ENCODE measurements at places on chromosomes 7 and 10. TPM values are rescaled to one million over a fixed set of nuclear protein-coding genes. Genes with fewer than 3 reads are reported as not detected.

- DNase-seq = no peak
These were observed 125.4 kb upstream of the BET1 start for GRCh38 chr7:94129443-94130140.

DNA sequence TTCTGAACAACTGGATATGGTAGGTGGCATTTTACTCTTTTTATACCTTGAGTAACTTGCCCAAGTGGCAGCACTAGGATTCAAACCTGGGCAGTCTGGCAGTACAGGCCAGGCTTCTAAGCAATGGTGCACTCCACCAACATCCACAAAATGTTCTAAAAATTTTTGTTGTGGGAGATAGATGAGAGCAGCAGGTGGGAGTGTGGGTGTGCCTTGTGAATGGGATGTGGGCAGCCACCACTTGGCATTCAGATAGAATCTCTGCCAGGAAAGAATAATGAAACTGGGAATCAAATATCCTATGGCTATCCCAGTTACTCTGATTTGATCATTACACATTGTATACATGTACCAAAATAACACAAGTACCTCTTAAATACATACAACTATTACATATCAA is 810.7 kb downstream of the MAGI2 start:
- no peak for DNase-seq

SMO gene
- 34.5 TPM for polyA plus RNA-seq

DNA sequence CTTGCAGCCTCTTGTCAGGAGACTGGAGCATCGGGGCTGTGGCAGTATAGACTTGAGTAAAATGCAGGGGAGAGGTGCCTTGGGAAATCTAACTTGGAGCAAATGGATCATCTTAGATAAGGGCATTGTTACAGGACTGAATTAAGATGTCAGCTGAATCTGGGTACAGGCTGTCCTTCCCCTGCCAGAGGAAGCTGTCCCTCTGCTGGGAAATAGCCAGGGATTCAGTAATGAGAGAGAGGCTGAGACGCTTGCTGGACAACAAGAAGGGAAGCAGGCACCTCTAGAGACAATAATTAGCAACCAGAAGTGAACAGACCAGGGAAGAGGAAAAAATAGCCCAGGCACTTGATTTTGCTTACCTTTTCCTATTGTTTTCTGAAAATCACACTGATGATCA is 20.7 kb upstream of the RAPGEF5 start:
- DNase-seq = no peak

DNA sequence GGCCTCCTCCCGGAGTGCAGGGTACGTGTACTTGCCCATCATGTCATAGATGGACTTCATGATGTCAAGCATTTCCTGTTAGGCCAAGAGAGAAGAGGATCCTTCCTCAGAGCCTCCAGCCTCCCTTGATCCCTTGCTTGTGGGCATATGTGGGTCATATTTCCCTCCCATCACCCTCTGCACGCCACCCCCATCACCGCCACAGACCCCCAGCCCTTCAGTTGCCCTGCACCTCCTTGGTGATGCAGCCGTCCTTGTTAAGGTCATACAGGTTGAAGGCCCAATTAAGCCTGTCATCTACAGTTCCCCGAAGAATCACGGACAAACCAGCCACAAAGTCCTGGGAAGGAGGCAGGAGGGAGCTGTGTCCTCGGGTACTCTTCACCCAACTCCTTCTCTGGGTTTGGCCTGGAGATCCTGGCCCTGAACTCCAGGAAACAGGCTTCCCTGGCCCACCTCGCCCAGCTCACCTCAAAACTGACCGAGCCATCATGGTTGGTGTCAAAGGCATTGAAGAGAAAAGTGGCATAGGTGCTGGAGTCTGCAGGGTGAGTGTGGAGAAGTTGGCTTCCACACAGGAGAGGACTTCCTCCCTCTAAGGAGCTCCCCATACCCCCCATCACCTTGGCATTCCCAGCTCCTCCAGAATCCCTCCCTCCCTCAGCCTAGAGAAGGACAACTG is 9.8 kb upstream of the OGA start:
- DNase-seq = no peak

- DNase-seq = peak; percentile 48
These were observed 5.4 kb downstream of the LOXL4 start for GRCh38 chr10:98262571-98262970.

GRCh38 chr7:66758950-66759628 is 18.6 kb downstream of the RABGEF1 start:
- DNase-seq = no peak

DNA sequence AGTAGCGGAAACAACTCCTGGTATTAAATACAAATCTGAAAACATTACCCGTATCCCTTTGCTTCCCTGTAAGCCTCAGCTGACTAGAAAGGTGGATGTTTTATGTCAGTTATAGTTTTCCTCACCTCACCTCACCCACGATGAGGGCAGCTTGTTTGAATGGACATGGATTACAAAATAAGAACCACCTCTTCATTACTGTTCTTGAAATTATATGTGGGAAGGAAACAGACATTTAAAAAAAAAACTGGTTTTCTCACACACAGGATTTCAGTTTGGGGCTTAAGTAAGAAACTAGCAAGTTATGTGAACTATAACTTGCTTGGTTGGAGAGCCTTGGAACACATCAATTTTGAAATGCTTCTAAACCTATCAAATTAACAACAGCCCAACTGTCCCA is 232.9 kb upstream of the CCDC6 start:
- DNase-seq = no peak

DNA sequence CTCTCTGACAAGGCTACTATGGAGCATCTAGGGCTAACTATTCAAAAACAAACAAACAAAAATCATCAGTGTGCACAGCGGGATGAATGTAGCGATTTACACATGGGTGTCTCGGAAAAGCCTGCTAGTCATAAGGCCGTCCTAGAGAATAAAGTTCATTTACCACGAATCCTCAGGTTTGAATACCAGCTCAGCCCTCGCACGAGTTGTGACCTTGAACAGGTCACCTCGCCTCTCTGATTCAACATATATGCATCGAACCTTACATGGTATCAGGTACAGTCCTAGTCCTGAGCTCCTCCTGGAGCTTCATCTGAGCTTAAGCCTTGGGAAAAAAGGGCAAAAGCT is 572 bp downstream of the ATP5MF start:
- DNase-seq = no peak

All from SK-N-SH (cell line).